GM23248 (cell line): ENCODE measurements at places on chromosomes 5 and 9. TPM values are rescaled to one million over a fixed set of nuclear protein-coding genes. Genes with fewer than 3 reads are reported as not detected.

IFNA21 gene
- not detected in 2 replicates for polyA plus RNA-seq

DTWD2 gene
- 1.7 and 2.8 TPM in 2 replicates for polyA plus RNA-seq

FOXD4L3 gene
- polyA plus RNA-seq: not detected in 2 replicates

ESM1 gene
- polyA plus RNA-seq: 11.8 and 12.2 TPM in 2 replicates

- no peaks in the 10 kb centered on the region for H3K27me3 ChIP-seq
- no peak overlapping the region for H3K4me3 ChIP-seq
- no peak for DNase-seq
- no peak overlapping the region for H3K27ac ChIP-seq
- H3K36me3 ChIP-seq: no peaks in the 10 kb centered on the region
Observed at GRCh38 chr9:91195372-91196012, 166.2 kb downstream of the AUH start.
